ENCODE measurements at places on chromosomes 6 and 20.

DNA sequence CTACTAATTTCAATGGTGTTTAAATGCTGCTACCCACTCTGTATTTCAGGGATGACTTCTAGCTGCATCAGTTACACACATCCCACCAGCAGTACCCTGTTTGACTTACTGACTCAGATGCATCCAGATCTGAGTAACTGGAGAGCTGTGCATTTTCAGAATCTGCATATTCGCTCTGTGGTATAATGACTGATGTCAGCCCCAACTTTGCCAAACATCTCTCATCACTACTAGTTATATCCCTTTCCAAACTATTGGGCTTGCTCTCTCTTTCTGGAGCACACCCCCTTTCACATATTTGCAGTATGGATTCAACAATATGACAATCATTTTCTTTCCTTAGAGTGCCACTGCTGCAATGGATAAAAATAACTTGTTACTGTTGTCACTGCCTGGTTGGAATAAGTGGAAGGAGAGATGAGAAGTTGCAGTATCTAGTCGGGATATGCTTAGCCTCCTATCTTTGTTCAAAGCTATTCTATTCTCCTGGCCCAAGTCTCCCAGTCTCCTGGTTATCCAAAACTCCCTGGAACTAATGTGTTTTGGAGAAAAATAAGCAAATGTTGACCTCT lies 3.3 kb upstream of the RSPO3 start:
- no peak for DNase-seq

- no peak for DNase-seq
Measured at GRCh38 chr6:170063431-170063830, 227.4 kb downstream of the DLL1 start.

DNA sequence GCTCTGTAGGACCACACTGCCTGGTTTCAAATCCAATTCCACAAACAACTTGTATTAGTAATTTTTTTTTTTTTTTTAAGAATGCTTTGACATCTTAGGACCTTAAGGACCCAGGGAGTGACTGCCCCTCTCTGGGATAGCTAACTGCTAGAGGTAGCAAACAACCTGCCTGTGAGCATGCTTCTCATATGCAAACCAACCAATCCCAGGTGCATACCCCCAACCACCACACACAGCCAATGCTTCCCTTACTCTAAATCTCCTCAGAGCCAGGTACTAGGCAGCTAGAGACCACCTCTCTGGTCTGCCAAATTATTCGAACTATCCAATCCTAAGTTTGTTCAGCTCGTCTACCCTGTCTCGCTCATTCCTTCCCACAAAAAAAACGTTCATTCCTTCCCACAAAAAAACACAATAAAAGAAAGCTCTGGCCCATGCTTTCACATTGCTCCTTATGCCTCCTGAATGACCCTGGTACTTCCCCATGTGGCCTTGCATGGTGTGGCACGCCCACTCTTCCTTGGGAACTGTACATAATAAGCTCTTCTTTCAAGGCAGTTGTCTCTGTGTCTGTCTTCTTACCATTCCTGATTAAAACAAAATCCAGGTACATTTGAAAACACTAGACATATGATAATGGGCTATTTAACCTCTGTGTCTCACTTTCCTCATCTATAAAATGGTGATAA lies 6.4 kb downstream of the SERAC1 start:
- no peak for DNase-seq

DNA sequence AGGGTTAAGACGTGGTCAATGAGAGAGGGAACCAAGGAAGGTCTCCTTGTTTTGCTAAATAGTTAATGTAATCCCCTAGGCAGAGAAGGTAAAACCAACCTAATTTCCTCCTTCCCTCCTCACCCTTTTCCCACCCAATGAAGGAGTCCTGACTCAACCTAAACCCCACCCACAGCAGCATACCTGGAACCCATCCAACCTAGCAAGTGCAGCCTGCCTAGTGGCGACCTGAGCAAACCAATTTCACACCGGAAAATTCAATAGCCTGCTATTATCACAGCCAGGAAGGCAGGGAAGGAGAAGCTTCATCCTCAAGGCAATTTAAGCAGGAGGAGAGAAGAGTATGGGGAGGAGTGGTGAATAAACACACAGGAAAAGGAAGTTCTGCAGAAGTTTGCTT lies 46.9 kb downstream of the OSTM1 start:
- no peak for DNase-seq

GRCh38 chr6:10633216-10633615 lies 61.2 kb downstream of the C6orf52 start:
- DNase-seq: no peak

DNA sequence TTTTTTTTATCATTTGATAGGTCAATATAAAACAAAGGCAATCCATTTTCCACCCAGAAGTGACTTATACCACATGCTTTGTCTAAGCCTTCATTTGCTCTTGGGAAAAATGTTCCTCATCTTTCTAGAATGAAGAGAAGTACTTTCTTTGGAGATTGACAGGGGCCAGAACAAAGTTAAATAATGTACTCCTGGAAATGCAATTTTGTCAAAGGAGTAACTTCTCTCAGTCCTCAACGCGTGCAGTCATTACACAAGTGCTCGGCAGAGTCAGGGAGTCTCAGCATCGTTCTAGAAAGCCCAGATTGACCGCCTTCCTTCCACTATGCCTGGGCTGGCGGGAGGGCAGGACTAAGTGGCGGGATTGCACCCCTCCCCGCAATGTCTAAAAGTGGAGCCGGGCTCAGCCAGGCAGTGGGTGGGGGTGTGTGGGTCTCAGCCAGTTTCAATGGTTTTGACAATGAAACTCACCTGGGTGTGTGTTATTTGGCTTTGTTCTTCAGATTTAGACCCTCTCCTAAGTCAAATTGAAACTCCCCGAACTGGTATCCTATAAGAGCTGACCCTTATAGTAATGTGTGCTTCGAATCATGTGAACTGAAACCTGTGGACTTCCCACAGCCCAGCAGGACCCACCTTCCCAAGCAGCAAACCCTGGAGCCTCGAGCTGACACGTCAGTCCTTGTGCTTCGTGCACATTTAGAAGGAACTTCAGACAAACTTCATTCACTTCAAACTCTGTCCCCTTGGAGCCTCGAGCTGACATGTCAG lies 63.2 kb upstream of the DUSP22 start:
- DNase-seq: no peak

- no peak for DNase-seq
Measured at GRCh38 chr20:52529826-52530225, 338.2 kb upstream of the ZFP64 start.

All from esophagus squamous epithelium (tissue), 5 donors.